Bronchial smooth muscle cell (primary cell): ENCODE measurements at places on chromosomes 7 and 10. TPM values are rescaled to one million over a fixed set of nuclear protein-coding genes. Genes with fewer than 3 reads are reported as not detected.

The TAS2R41 gene
- not detected in 2 replicates for total RNA-seq

The TLL2 gene
- total RNA-seq, result under 0.01 TPM in 2 replicates

The HKDC1 gene
- total RNA-seq, result under 0.01 and 0.77 TPM in 2 replicates

The LIPM gene
- not detected in 2 replicates for total RNA-seq

The CDNF gene
- total RNA-seq, result 1.5 and 3.0 TPM in 2 replicates
